ENCODE measurements at places on chromosomes 1 and 21.

DNA sequence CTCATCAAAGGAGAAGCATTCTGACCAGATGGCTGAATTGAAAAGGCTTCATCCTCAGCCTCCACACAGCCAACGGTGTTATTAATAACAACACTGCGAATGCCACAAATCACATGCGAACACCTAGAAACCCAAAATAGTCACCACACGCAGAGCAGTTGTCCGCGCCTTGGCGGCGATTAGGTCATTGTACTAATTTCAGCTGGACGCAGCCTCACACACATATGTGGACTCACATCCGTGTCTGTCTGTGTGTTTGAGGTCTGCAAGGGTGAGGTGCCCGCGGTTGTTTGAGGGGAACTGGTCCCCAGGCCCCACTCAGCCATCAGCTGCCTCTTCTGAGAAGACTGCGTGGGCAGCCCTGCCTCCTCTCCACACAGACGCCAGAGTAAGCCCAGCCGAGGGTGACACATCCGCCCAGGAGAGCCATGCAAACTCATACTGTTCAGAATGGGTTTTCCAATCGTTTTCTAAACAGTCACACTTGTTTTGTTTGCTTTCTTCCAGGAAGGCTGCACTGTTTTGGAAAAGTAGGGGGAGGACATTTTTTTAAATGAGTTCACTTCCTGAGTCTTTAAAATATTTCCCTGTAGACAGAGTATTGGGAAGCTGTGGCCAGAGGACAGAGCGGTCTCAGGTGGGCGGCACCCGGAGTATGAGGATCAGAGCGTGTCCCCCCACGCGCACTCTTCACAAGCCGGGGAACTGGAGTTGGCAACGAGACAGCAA is 53.4 kb downstream of the TOMM20 start:
- DNase-seq, result peak; percentile 53

DNA sequence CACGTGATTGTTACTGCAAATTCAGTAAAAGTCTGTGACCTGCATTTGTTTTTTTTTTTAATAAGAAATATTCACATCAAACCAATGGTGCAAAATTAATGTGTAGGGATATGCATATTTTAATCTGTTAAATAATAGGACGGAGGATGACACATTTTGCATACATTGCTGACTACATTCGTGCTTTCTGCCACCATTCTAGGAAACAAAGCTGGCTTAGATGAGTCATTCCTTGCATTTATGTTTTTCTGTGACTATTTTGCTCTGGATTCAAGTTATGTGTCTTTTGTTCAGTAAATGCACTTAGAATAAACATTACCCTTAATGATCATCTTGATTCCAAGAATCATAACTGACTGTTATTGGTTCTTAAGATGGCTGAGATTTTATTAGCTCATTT is 23.9 kb upstream of the CYYR1 start:
- DNase-seq, result no peak

GRCh38 chr1:89203166-89203565 is 4.4 kb upstream of the GBP4 start:
- DNase-seq, result no peak

- no peak for DNase-seq
Observed at GRCh38 chr1:215872658-215873057, 305.6 kb downstream of the KCTD3 start.

DNA sequence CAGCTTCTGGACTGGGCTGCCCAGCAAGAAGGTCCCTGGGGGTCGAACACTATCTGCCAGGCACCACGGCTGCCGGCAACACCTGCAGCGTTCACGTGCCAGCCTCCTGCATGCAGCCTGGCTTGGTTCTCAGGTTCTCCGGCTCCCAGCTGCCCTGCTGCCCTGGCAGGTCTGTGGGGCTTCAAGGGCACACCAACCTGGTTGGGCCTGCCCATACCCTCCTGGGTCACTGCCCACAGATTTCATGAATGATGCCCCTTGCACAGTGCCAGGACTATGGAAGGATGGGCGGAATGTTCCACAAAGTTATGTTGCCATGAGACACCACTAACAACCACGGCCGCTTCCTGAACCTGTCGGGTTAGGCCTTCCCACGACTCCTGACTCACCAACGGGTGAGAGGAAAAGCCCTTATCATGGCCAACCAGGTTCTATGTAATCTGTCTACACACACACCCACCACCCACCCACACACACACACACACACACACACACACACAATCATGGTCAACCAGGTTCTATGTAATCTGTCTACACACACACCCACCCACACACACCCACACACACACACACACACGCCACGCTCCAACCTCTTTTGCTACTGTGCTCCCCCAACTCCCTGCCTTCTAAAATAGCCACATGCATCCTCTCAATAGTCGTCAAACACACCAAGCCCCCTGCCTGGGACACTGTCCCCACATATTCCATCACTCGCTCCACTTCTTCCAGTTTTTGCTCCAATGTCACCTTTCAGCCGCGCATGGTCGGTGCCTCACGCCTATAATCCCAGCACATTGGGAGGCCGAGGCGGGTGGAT is 32.2 kb downstream of the HSPG2 start:
- DNase-seq, result no peak

GRCh38 chr1:111988743-111989453 is 570 bp downstream of the KCND3 start:
- DNase-seq, result no peak

- no peak for DNase-seq
Observed at GRCh38 chr1:41045740-41046139, 24.2 kb upstream of the SLFNL1 start.

- no peak for DNase-seq
Observed at GRCh38 chr1:218686258-218686657, 341.1 kb downstream of the TGFB2 start.

GRCh38 chr1:167482184-167482583 is 36.1 kb downstream of the CD247 start:
- peak; percentile 50 for DNase-seq

DNA sequence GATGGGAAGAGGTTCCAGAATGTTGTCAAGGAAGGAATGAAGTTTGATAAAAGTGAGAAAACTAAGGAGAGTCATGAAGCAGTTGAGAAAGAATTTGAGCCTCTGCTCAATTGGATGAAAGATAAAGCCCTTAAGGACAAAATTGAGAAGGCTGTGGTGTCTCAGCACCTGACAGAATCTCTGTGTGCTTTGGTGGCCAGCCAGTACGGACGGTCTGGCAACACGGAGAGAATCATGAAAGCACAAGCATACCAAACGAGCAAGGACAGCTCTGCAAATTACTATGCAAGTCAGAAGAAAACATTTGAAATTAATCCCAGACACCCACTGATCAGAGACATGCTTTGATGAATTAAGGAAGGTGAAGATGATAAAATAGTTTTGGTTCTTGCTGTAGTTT is 142.8 kb downstream of the CDC7 start:
- DNase-seq, result no peak

DNA sequence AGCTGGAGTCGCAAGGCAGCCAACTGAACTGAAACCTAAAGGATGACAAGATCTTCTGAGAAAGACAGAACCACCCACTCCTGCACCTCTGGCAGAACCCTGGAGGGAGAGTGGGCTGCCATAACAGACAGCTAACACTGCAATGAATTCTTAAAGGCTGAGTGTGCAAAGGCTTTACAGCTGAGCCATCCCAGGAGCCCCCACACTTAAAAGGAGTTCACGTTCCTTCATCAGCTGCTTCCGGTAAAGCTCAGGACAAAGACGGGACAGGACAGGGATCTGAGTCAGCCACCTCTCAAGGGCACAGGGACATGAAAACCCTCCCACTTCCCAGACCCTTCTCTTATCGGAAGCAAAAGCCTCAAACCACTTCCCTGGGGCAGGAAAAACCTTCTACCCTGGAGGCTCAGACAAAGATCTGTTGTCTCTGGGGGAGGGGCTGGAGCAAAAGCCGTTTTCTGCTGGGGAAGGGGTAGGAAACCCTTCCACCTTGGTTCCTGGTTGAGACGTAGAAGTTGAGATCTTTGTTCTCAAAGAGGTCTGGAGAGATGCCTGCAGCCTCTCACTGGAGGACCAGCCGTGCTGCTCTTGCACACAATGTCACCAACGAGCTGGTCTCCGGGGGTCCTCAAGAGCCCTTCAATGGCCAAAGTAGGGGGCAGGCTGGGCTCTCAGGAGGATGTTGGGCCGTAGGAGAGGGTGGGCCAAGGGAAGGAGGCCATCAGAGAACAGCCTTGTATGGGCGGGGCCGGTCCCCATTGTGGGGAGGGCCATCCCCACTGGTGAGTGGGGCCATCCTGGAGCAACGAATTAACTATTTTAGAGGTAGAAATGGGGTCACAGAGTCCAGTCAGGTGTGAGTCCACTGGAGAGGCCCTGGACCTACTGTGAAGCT is 452.4 kb downstream of the PTPRU start:
- DNase-seq, result peak; percentile 5

GRCh38 chr1:19088717-19089442 is 121.2 kb downstream of the UBR4 start:
- DNase-seq, result no peak

DNA sequence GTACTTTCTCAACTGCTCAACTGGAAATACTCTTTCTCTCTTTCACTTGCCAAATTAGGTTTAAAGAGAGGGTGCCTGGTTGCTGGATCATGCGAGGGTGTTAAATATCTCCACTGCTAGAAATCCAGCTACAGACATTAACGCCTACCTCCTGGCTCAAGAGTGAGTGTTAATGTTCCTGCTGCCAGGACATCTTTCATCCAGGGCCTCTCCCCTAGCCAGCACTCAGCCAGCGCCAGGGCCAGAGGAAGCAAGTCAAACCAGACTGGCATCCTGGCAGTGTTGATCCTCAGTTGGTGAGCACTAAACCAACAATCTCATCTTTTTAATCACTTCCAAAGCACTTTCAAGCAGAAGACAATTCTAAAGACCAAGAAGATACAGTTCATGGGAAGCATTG is 92.9 kb upstream of the BARHL2 start:
- DNase-seq, result no peak

GRCh38 chr1:203486618-203487370 is 7.2 kb upstream of the OPTC start:
- DNase-seq, result no peak

DNA sequence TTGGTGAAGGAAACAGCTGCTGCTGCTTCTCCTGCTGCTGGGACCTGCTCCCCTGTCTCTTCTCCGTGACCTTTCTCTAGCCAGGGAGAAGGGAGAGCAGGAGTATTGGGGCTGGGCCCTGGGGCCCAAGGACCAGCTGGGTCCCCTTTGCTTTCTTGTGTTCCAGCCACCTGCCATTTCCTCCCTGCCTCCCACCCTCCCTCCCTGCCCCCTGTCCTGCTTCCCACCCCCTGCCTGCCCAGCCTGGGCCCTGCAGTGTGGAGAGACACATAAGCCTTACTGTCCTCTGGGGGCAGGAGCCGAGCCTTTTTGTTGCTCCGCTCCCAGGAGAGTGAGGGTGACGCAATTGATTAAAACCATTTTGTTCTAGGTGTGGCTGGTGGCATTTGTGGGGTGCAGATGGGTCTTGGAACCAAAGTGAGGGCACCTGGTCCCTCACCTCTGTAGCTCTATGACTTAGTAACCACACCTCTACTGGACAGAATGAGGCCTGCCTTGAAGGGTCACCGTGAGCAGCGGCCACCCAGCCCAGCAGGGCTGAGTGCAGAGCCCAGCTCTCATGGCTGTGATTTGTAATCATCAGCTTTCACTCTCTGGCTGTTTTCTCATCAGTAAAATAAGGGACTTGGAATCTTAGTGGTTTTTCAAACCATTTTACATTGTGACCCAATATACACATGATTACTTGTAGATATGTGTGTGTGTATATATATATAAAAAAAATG is 13.9 kb upstream of the TMEM222 start:
- DNase-seq, result no peak

DNA sequence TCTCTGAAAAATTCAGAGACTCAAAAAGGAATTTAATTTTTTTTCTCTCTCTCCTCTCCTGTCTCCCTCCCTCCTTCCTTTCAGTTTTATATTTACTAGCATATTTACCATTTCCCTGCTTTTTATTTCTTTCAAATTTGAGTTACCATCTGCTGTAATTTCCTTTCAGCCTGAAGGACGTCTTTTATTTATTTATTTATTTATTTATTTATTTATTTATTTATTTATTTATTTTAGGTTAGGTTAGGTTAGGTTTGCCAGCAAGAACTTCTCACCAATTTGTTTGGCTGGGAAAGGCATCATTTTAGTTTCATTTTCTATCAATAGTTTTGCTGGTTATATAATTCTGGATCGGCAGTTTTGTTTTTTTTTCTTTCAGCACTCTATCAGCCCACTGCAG is 231.7 kb upstream of the ZRANB2 start:
- DNase-seq, result no peak

- no peak for DNase-seq
Observed at GRCh38 chr1:150764617-150765101, 919 bp downstream of the CTSS start.

DNA sequence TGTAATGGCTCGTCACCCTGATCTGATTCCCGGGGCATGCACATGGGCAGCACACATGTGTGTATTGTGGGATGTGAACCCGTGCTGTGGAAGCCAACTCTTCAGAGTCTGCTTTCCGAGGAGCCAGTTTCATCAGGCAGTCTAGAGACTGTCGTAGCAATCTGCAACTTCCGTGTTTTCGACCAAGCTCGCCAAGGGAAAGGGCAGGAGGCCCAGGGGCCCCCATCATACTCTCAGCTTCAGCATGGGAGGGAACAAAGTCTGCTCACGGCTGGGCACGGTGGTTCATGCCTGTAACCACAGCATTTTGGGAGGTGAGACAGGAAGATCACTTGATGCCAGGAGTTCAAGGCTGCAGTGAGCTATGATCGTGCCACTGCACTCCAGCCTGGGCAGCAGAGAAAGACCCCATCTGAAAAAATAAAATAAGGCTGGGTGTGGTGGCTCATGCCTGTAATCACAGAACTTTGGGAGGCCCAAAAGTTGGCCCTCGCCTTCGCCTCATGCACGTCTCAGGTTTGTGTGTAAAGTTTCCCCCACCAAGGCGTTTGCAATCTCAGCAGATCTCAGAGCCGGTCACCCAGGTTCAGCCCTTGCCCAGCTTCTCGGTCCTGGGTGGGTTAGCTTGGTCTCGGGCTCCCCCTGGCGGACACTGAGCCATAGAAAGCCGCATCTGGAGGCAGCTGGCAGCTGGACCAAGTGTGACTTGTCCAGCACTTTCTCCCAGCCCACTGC is 48.5 kb upstream of the SLC25A33 start:
- peak; percentile 81 for DNase-seq

GRCh38 chr1:5403935-5404334 is 588.3 kb downstream of the NPHP4 start:
- DNase-seq, result no peak

GRCh38 chr1:22662318-22662717 is 9.3 kb downstream of the C1QB start:
- DNase-seq, result no peak

DNA sequence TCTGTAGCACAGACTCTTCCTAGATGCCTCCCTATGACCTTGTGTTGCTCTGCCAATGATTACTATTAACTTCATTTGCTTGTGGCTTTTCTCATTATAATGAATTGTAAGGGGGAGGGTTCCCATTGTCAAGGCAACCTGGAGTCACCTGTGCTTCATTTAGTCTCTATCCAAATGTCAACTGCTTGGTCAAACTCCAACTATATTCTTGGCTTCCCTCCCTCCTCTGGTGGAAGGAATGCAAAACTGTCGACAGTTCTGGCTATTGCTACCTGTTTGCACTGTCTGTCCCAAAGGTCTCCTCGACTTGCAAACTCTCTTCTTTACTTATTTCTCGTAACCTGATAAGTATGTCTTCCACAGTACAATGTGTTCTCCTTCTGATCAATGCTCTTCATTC is 100.3 kb downstream of the CACNA1E start:
- DNase-seq, result no peak

GRCh38 chr1:204509186-204509635 is 7.0 kb upstream of the MDM4 start:
- no peak for DNase-seq

GRCh38 chr1:83547901-83548300 is 451.0 kb downstream of the TTLL7 start:
- DNase-seq, result no peak
